Stimulated activated CD4-positive, alpha-beta T cell treated with anti-CD3 and anti-CD28 coated beads, Interleukin-2, amount 100 ng/mL, for 48 hours (primary cell): ENCODE measurements at places on chromosomes 7 and 10.

- DNase-seq = no peak
Measured at GRCh38 chr7:139492293-139492692, 8.8 kb upstream of the KLRG2 start.

- peak; percentile 64 for DNase-seq
Measured at GRCh38 chr7:129780257-129780973, 168.9 kb downstream of the NRF1 start.

DNA sequence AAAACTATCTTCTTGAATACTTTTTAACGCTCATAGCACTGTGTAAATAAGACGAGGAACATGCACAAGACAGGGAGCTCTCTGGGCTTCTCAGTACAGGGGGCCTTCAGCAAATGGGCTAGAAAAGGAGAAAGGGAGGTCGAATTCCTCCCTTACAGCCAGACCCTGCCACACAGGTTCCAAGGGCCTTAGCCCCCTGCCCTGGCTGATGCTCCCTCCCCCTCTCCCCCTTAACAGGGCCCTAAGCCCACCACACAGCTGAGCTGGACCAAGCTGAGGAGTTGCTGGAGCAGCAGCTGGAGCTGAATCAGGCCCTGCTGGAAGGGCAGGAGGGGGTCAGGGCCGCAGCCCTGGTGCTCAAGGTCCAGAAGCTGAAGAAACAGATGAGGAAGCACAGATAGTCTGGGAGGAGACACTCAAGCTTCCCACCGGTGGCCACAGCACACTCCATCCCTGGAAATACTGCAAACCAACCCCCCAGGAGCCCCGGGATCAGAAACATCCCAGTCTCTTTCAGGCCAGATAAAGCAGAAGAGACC lies 153.9 kb downstream of the SNX13 start:
- DNase-seq = no peak

DNA sequence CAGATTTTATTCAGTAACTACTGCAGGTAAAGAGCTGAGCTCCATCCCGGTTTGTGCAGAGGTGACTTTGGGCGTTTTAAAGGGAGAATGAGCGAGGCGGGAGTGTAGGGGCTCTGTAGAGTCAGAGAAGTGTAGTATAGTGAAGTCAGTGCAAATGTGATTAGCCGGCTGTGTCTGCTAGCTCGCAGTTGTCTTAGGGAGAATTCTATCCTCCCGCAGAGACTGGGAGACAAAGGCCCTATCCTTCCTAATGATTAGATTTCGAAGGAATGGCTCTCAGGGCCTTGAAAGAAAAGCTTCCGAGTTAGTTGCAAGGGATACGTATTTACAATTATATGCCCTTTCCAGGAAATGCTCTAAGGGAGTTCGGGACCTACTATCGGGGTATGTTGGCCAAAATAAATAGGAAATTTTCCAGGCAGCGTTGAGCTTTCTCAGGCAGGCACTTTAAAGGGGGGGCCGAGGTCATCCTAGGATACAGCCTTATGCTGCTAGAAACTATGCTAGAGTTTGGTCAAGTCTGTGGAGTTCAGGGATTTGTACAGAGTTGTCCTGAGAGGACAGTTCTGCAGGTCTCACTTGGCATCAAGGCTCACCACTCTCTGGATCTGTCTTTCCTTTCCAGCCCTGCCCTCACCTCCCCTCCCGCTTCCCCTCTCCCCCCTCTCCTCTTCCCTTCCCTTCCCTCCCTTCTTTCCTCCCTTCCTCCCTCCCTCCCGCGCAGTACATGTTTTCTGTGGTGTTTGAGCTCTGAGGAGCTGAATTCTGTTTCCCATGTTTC lies 825 bp downstream of the MRPL32 start:
- DNase-seq = no peak

DNA sequence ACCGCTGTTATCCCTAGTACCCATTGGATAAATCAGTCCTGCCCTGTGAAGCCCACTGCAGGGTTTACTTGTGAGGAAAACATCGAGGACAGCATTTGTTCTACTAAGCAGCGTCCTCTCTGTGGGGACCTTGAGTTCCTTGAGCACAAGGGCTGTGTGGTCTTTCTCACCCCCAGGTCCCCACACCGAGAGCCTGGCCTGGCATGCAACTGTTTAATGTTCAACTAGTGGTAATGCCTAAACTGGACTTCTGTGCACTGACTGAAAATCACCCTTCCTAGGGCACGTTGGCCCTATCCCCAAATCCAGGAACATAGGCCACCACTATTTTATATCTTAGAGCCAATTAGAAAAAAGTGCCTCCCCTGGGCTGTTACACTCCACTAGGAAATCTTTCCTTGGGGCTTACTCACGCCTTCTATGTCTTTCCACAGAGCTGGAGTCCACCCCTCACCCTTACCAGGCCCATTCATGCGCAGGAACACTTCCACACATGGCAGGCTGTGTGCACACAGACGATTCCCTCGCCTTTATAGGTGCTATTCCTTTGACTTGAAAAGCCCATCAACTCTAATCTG lies 1.7 kb upstream of the TMEM213 start:
- DNase-seq = no peak

DNA sequence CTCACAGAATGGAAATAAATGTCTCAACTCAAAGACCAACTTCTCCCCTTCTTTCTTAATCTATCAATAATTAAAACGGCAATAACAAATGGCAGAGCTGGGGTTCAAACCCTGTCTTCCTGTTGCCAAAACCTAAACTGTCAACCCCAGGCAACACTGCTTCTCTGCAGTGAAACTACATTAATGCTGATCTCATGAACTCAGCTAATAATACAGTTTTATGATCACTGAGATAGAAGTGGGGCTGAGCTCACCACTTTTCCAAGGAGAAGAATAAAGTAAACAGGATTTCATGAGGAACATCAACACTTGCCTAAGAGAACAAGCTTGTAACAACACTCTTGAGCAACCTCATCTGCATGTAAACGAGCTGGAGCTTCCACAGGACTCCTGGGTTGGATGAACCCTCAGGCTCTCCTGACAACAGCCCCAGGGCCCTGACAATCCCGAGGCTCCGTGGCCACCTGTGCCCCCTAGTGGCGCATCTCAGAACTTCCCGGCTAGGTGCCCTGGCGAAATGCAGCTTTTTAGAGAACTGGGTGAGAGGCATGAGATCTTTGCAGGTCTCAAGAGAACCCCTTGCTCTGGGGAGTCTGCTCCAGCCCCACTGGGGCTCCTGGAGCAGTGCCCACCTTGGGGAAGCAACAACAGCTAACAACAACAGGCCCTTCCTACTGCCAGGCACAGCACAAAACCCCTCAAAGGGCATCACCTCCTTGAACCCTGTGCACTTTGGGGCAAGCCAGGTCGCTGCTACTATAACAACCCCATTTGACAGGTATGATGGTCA lies 169.3 kb downstream of the SH3PXD2A start:
- DNase-seq = peak; percentile 75

DNA sequence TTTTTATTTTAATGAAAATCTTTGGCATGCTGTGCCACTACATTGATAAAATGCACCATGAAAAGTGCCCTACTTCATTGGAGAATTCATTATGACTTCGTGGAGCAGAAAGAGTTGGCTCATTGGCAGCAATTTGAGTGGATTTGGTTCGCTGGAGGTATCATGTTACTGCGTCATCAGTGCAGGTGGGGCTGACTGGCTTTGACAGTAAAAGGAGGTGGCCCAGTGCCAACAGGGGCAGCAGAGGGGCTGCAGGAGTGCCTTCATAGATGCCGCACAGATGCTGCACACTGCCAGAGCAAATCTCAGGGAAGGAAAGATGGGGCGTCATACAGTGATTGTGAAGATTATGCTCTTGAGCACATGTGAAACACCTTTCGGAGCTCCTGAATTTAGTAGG lies 22.2 kb downstream of the FZD1 start:
- DNase-seq = no peak
